ENCODE measurements at places on chromosomes 12 and 14.

GRCh38 chr12:14950421-14950820 is 11.0 kb downstream of the ARHGDIB start:
- no peak for DNase-seq

DNA sequence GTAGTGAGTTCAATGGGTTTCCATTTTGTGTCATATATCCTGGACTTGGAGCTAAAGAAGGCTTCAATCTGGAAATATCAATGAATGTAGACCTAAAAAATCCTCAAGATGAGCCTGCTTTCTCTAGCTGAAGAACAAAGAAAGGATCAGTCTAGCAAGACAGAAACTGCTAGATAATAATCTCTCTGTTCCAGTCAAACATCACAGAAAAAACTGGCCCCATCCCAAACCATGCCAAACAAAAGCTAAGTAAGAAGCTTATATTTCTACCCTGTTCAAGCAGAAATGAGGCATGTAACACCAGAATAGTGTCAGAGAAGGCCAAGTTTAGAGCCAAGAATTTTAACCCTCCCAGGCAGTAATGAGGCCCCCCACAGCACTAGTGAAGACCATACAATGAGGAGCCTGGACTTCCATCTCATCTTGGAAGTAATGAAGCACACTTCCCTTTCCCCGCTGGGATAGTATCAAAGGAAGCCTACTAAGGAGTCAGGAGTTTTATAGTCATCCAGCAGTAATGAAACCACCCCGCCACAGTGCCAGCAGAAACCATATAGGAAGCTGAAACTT is 95.8 kb downstream of the NELL2 start:
- DNase-seq, result no peak

DNA sequence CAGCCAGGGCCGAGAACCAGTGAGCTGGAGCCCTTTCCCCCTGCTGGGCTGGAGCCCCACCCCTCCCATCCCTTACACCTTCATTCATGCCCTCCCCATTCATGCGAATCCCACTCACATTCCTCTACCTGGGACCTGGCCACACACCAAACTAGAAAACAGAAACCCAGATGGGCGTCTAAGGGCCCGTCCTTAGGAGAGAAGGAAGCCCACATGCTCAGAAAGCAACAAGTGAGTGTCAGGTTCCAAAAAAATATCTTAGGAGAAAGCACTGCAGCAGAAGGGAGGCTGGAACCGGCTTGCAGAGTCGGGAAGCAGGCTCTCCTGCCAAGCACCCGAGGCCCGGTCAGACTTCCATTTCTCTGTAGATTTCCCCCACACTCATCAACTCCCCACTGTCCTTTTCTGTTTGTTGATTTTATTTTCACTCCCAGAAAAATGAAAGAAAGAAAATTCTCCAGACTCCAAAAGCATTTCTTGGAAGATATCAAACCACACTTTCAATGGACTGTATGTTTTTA is 13.6 kb downstream of the BCL11B start:
- DNase-seq, result no peak

DNA sequence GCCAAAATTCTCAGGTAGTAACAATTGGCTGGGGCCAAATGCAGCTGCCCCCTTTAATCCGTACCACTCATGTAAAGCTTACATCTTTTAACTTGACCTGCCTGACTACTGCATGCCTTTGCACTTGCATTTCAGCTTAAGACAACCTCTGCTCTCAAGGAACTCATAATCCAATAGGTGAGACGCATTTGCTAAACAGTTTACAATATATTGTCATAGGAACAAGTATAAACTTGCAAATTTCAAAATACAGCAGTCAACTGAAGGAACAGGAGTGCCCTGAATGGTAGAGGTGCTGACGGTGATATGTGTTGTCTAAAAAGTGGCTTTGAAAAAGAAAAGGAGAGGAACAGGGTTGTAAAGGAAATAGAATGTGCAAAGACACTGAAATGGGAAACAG is 3.6 kb upstream of the BRMS1L start:
- DNase-seq, result no peak

- DNase-seq, result no peak
Observed at GRCh38 chr12:125408718-125409117, 343.5 kb downstream of the AACS start.

GRCh38 chr12:112848972-112849371 is 57.4 kb downstream of the RPH3A start:
- no peak for DNase-seq

DNA sequence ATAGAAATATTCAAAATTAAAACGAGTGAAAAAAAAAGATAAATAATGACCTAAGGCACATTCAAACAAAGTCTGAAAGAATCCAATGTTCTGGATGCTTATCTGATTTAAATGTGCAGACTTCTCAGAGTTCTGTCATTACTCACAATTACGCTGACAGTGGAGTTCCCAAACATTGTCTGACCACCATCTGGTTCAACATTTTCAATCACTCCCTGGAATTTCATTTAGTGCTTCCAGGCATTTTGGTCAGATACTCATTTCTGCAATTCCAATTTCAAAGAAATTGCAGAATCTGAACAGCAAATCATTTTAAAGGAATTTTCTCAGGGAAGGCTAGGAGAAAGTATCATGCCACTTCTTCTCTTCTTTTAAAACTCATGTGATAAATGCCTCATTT is 398.2 kb upstream of the PDE3A start:
- no peak for DNase-seq

DNA sequence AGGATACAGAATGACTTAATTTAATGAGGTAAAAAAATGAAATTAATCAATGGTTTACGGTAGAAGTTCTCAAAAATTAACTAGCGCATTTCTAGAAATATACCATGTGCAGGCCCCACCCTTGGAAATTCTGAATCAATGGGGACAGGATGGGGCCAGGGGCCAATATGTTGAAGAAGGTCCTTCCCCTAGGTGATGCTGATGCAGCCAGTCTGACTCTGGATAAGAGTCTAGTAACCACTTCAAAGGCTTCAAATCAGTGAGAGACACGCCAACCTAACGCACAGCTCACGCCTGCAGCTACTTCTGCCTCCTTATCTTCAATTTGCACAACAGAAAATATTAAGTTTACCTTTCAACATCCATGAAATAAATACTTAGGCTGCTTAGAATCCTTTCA is 14.9 kb downstream of the GIT2 start:
- DNase-seq, result no peak

DNA sequence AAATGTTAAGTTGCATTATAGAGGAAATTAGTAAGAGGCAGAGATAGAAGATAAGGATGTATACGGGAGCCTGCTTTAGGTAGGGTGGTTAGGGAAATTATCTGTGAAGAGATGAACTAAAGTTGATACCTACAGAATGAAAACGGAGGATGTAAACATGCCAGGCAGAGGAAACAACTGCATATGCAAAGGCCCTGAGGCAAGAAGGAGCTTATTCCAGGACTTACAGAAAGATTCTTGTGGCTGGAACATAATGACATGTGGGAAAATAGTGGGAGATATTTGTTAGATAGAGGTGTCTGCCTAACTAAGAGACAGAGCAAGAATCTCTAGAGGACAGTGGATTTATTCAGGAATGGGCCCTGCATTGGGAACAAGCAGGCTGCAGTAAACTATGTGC is 16.2 kb upstream of the SERPINA1 start:
- no peak for DNase-seq

DNA sequence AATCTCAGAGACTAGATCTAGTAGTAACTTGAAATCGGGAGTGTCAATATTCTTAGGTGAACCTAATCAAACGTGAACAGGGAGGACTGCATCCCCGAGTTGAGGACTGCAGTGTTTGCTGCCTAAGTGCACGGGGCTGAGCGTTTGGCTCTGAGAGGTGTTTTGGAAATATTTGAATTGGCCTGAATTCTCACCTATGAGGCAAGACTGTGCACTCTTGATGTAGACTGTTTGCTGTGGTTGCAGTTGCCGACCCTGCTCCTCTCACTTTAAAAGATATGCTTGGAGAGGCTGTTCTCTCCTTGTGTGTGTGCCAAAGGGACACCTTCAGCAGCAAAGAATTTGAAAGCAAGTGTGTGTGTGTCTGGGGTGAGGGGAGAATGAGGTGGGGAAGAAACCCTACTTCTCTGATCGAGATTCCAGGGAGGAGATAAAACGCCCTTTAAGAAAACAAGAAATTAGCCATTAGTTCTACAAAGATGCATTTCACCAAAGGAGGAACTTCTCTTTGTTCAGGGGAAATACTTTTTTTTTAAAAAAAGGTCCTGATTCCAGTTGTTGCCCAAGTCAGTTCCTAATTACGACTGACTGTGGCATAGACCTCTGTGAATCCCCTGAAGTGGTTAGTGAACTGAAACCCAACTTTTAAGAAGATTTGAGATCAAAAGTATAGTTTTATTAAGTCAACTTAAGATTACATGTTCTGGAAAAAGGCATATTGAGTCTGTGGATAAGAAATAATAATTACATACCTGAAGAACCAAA is 106.6 kb downstream of the DYRK2 start:
- no peak for DNase-seq

DNA sequence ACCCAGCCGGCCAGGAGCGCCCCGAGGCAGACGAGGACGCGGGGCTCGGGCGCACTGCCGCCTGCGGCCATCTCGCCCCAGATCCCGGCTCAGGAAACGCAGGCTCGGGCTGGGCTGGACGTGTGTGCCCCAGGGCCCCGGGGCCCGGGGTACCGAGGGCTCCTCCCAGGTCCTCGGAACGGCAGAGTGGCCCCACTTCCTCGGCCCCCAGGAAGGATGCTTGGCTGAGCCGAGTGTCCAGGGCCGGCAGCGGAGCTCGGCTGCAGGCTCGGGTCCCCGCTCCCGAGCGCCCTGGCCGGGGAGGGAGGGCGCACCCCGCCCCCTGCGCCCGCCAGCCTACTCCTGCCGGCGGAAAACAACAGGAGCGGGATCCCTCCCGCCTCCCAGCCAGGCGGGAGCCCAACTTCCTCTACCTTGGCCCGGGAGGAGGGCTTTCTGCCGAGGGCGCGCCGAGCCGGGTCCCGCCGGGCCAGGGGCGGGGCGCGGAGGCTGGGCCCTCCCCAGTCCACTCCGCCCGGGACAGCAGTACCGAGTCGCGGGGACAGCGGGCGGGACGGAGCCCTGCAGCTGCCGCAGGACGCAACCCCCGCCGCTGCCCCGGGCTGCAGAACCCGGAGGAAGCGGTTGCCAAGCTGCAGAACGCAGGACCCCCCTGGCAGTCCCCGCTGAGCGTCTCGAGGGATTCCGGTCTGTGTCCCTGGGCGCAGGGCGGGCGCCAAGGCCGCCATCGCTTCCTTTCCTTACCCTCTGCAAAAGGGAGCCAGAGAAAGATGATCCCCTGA is at the start of gene VSIG10:
Gene VSIG10 (minus strand): TSS at position 411 of the 782 bp plus-strand sequence. CDS start 340 bp downstream, at position 71.
- DNase-seq, result no peak

GRCh38 chr14:81716953-81717352 is 183.3 kb upstream of the SEL1L start:
- no peak for DNase-seq

- no peak for DNase-seq
Observed at GRCh38 chr12:8816448-8817050, 5.9 kb upstream of the A2ML1 start.

- DNase-seq, result no peak
Observed at GRCh38 chr14:64775081-64775777, 71.0 kb downstream of the PLEKHG3 start.

DNA sequence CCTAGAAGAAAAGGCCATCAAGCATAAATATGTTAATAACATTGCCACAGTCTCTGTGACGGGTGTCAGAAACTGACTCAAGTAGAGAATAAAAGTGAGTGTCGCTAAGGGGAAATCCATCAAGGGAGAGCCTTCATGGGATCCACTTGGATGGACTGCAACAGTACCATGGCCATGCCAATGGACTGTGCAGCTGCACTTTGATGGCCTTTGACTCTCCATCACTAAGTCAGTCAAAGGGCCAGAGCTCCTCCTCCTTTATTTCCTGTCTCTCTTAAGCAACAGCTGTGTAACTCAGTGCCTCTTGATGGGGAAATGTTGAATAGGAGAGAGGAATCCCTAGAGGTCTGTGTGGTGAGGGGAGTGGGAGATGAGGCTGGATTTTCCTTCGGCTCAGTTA is 335.2 kb downstream of the BMP4 start:
- no peak for DNase-seq

DNA sequence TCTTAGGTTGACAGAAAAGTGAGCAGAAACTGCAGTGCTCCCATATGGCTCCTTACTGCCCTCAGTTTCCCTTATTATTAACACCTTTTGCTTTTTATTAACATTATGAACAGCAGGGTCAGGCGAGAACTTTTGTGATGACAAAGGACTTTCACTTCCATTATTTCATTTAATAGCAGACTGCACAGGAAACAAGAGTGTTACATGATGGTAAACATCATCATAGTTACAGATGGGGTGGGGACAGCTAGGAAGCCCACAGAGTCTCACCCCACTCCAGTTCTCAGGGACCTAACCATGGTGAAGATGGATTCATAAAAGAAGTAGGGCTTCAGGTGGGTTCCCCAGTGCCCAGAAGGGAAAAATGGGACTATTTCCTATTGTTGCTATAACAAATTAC is 110.1 kb upstream of the PELI2 start:
- DNase-seq, result no peak

DNA sequence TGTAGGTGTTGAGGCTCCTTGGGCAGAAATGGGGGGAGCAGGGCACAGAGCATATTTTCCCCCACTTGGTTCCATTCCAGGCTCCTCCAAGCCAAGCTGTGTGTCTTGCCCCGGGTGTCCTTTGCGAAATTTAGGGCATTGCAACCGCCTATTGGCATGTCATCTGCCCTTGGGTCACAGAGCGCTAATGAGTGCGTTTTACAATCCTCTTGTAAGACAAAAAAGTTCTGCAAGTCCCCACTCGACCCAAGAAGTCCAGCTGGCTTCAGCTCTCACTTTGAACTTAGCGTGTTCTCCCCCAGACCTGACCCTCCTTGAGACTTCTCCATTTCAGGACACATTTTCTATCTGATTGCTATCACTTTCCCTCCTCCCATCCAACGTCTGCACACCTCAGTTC is 6.1 kb upstream of the LRTM2 start:
- no peak for DNase-seq

DNA sequence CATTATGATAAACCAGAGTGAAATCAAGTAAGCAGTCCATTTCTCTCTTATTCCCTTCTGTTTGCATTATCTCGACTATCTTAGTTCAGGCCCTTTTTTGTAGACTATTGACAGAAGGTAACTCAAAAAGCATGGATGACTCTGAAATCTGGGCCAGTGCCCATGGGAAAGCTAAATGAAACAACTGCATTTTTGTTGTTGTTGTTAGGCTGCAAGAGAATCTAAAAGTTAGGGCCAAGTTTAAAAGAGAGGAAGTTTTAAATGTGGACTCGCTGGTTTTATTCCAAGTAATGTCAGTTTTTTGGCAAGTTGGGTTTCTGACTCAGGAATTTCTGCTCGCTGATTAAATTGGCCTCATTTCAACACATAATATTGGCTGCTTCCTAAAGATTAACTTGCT is 201.1 kb downstream of the PIK3C2G start:
- no peak for DNase-seq

- no peak for DNase-seq
Observed at GRCh38 chr14:95406756-95407277, 87.1 kb upstream of the CLMN start.

Measured in stimulated activated CD8-positive, alpha-beta memory T cell treated with anti-CD3 and anti-CD28 coated beads, Interleukin-7, amount 100 ng/mL, for 1 hour (primary cell).